ENCODE measurements at places on chromosomes 13 and 19. TPM values are rescaled to one million over a fixed set of nuclear protein-coding genes. Genes with fewer than 3 reads are reported as not detected.
A peak's percentile ranks its signal among the peaks of the same experiment; 100 is the strongest.

GRCh38 chr19:35347171-35347929, at the start of gene FFAR1:
FFAR1 (plus strand) TSS chr19:35347902; CDS start chr19:35351552, 3,650 bp downstream.
- DNase-seq = peak; percentile 42

DNA sequence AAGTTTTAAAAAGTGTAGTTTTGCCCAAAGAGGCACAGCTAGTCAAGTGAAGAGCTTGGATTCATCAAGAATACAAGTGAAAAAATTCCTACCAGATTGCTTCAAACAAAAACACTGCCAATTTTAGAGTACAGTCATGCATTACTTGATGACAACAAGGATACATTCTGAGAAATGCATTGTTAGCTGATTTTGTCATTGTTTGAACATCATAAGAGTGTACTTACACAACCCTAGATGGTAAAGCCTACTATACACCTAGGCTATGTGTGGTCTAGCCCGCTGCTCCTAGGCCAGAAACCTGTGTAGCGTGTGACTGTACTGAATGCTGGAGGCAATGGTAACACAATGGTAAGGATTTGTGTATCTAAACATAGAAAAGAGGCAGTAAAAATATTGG, 41.1 kb downstream of the TMTC4 start:
- no peak for DNase-seq

DNA sequence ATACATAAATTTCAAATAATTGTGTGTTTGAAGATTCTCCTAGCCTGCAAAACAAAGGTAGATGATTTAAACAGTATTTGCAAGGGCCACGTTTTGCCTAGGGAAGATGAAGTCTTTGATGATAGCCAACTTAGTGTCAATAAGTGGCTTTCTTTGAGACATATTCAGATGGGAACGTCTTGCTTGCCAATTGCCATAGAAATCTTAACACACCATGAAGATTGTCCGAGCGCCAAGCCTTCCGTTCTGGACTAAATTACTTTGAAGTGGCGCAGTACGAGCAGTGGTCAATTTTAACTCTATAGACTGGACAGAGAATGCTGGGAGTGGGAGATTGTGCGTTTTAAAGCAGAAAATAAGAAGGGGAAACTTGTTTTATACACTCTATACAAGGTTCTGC, 9.9 kb downstream of the ZIC5 start:
- no peak for DNase-seq

DNA sequence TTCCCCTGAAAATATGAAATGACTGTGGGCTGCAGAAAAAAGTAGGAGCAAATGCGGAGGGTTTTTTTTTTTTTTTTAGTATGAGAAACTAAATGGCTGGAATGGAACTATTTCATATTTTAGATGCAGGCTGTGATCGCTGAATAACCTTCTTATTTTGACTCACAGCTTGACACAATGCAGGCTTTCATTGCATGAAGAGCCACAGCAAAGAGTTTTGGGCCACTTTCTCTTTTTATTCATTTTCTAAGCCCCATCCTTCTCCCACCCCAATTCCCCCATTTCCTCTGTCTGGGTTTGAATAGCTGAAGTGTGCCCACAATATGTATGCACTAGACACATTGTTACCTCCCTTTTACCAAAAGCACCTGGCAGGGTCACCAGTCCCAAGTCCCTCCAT, 125.9 kb downstream of the COG6 start:
- no peak for DNase-seq

DNA sequence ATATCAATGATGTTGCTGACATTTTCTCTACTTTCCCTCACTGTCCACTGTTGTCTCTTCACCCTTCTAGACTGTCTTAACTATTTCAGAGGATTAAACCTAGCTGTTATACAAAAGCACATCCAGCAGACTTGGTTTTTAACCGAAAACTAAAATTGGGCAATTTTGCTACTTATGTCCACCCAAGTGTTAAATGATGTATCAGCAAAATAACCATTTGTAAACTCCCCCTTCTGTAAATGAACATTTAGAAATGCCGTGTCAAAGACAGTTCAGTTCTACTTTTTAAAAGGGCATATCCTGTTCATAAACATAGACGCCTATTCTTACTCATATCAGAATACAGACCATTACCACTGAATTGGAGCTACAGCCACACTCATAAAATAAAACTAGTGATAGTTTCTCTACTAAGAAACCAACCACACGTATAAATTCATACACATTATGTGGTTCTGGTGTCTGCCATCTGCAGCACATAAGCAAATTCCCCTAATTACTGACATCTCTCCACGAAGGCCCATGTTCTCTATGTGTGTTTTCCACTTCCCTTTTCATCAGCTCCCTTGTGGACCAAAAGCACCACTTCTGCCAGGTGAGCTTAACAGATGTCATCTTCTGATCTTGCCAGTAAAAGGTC, 1091.8 kb downstream of the PCDH9 start:
- DNase-seq = no peak

The FFAR1 gene
- 1.4 TPM for total RNA-seq

- no peak for DNase-seq
These were observed 5.7 kb downstream of the FGF9 start for GRCh38 chr13:21676611-21677021.

The LATS2 gene
- total RNA-seq = 8.0 TPM

The FXYD3 gene
- not detected for total RNA-seq

DNA sequence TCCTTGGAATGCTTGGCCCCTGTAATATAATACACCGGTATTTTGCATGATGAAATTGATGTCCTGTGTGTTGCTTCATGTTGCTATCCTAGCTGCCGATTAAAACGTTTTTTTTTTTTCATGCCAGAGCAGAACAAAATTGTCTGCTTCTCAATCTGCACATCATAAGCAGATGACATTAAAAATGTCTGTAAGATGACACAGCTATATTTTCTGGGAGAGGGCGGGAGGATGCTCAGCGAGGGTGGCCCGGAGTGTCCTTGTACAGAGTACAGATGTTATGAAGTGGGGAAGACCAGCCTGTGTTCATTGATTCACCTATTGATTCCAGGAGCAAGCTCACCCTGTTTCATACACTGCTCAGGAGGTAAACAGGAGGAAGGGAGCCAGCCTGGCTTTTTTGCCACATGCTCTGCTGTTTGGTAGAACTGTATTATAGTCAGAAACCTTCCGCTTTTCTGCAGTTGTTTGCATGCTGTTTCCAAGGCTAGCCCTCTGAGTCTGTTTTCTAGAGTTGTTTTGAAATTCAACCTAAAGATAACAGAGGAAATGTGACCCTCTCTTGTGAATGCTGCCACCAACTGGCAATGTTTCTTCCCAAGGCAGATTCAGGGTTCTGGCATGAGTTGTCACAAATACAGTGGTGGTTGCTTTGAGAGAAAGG, 4.7 kb upstream of the IRS2 start:
- no peak for DNase-seq

DNA sequence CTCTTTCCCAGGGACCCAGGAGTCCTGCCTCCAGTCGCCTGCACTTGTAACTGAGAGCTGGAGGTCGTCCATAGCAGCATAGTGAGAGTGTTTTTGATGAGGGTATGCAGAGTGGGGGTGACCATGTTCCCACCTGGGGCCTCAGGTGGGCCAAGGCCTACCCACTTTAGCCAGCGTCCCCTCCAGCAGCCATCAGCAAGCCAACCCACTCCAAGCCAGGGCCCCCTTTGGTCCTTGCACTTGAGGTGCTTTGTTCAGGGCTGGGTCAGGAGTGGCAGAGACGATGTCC, 11.9 kb upstream of the SMG9 start:
- DNase-seq = no peak

- DNase-seq = peak; percentile 95
These were observed at the start of gene CHMP2A for GRCh38 chr19:58554494-58555368. CHMP2A (minus strand) TSS chr19:58555105; CDS start chr19:58554212, 893 bp downstream.

The PSG5 gene
- total RNA-seq = not detected

The PODNL1 gene
- not detected for total RNA-seq

- no peak for DNase-seq
These were observed 1410.1 kb upstream of the ATXN8OS start for GRCh38 chr13:68697551-68697950.

GRCh38 chr13:113001241-113002140, 32.5 kb downstream of the MCF2L start:
- DNase-seq = no peak

DNA sequence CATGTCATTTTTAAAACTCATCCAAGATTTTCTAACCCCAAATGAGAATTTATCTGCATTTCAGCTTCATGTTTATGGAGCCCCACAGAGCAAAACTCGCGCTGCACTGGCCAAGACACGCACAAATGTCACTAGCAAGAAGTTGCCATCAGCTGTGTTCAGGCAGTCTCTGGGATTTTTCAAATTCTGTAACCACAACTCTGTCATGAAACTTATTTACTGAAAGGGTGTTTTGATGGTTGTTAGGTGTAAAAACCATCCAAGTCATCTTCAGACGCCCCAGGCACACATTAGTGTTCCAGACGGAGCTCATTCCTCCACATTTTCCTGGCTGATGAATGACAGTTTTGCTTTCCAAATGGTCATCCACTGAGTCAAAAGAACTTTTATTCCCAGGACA, 63.4 kb downstream of the SLC7A1 start:
- DNase-seq = no peak

- DNase-seq = no peak
These were observed 24.2 kb downstream of the PPP1R37 start for GRCh38 chr19:45117167-45117594.

DNA sequence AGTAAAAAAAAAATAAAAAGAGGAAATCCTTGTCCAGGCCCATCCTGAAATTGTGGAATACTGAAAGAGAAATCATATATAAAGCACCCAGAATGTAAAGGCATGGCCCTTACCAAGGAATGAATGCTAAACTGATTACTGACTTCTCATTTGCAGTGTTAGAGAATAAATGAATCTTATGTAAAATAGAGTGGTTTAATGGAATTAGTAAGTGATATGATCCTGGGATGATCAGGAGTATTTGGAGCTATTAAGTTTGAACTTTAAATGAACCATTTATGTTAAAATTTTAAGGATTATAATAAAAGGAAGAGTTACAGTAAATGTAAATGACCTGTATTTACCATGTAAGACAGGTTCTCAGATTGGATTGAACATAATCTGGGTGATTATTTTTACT, 75.4 kb downstream of the PDS5B start:
- DNase-seq = no peak

- no peak for DNase-seq
These were observed 25.4 kb downstream of the SERP2 start for GRCh38 chr13:44399074-44399473.

- no peak for DNase-seq
These were observed 21.3 kb upstream of the UQCR11 start for GRCh38 chr19:1626417-1627010.

- no peak for DNase-seq
These were observed 42.3 kb downstream of the ENOX1 start for GRCh38 chr13:43744261-43745031.

GRCh38 chr13:44516771-44517170, 59.4 kb downstream of the TSC22D1 start:
- no peak for DNase-seq

The ZNF296 gene
- 3.4 TPM for total RNA-seq

The PRTN3 gene
- total RNA-seq = not detected

- DNase-seq = no peak
These were observed 144.1 kb upstream of the SERP2 start for GRCh38 chr13:44229371-44230030.

GRCh38 chr13:66139250-66139649, 1090.9 kb downstream of the PCDH9 start:
- DNase-seq = no peak

The SIGLEC8 gene
- not detected for total RNA-seq

The CBARP gene
- not detected for total RNA-seq

The CAPNS1 gene
- 327 TPM for total RNA-seq

- DNase-seq = no peak
These were observed 113.4 kb upstream of the UQCRFS1 start for GRCh38 chr19:29326351-29326750.

DNA sequence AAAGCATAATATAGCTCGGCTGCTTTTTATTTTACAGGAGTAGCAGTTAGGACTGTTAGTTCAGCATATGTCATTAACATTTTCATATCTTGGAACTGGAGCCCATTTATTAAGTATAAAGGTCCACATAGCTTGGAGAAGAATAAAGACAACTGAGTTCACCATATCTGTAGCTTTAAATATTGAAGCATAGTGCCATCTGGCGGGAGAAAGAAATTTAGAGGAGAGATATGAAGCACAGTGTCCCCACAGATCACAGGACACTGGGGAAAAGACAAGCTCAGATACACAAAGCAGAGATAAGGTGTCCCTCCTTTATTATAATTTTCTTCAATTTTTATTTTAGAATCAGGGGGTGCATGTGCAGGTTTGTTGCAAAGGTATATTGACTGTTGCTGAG, 104.7 kb upstream of the FREM2 start:
- no peak for DNase-seq

DNA sequence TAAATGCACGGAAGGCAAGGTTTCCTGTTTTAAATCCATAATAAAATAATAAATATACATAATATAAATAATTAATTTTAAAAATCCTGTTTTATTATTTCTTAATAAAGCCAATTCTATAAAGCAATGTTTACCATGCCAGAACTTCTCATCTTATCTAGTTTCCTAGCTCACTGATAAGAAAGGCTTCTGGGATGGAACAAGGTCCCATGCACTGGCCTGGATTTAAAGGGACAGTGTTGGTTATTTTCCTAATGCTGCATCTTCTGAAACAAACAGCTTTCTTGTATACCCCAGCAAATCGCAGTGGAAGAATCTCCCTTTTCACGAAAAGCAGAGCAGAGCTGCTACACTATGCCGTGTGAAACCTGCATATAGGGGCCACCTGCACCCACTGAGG, 68.8 kb downstream of the LNX2 start:
- DNase-seq = no peak

GRCh38 chr19:40672038-40672437, 18.4 kb downstream of the NUMBL start:
- DNase-seq = no peak

- DNase-seq = no peak
These were observed 172.3 kb upstream of the TSC22D1 start for GRCh38 chr13:44748439-44748838.

DNA sequence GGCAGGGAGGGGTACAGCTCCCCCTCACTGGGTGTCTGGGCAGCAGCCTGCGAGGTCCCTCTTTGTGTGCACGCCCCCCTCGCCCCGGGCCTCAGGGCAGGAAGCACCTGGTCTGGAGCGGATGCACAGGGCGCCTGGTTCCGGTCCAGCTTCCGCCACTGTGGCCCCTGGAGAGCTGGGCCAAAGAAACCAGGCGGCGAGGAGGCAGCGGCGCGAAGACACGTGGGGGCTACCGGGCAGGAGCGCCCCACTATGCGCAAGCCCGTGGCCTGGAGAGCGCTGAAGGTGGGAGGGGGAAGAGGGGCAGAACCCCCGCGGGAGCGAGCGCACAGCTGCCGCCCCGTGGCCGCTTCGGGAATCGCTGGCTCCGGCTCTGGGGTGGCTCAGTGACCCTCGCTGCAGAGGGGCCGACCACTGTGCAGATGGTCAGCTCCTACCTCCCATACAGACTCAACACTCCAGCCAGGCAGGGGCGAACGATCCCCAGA, 1.7 kb upstream of the LYL1 start:
- peak; percentile 62 for DNase-seq

All from T-helper 17 cell (primary cell).